Chondrocyte (in vitro differentiated cells): ENCODE measurements at places on chromosomes 6 and 20. TPM values are rescaled to one million over a fixed set of nuclear protein-coding genes. Genes with fewer than 3 reads are reported as not detected.

DNA sequence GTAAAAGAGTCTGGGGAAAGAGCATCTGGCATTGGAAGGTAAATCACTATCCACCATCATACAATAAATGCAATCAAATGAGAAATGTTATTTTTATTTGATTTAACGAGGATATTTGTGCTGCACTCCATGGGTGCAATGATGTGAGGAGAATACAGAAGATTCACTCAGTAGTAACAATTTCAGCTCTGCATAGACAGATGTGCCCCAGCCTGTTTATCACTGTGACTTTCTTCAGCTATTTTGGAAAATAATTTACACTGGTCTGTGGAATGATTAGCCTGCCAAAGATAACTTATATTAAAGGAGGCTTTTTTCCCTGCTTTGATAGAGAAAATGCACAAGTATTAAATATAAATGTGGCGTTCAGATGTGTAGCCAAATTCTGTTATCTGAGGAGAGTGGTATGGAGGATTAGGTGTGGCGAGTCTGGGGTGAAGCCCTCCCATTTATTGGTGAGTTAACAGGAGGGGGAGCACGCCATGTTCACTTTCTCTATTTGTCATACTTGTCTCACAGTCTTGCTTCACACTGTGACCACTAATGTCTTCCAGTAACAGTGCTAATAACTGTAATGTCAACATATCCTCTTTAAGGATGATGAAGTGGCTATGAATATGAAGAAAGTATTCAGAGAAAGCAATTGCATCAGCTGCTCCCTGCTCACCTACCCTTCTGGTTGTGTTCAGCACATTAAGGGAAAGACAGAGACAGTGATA is 645.6 kb downstream of the MMUT start:
- no peak for DNase-seq
- H3K4me1 ChIP-seq: peaks cover 12% of the 10 kb centered on the region
- no peaks in the 10 kb centered on the region for H3K36me3 ChIP-seq
- no peaks in the 10 kb centered on the region for H3K27me3 ChIP-seq

- H3K4me1 ChIP-seq: peaks cover 15% of the 10 kb centered on the region
- peaks cover 2% of the 10 kb centered on the region for H3K27me3 ChIP-seq
- H3K36me3 ChIP-seq: no peaks in the 10 kb centered on the region
- no peak overlapping the region for H3K4me3 ChIP-seq
- H3K27ac ChIP-seq: no peak overlapping the region
These were observed 9.5 kb upstream of the FOXC1 start for GRCh38 chr6:1600063-1600763.

DNA sequence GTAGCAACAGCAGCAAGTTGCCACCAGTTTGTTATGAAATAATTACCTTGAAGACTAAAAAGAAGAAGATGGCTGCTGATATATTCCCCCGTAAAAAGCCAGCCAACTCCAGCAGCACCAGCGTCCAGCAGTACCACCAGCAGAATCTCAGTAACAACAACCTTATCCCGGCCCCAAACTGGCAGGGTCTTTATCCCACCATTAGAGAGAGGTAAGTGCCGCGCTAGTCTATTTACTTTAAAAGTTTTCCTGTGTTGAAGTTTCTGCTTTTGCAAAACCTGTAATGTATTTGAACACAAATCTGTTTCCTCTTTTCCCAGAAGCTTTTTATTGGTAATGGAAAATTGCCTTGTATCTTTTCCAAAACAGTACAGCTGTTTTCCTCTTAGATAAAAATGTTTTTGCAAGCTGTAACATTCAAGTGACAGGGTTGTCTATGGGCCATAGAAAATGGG is 725 bp downstream of the BTBD3 start:
- H3K4me3 ChIP-seq: no peak overlapping the region
- H3K36me3 ChIP-seq: peaks cover 7% of the 10 kb centered on the region
- no peaks in the 10 kb centered on the region for H3K27me3 ChIP-seq
- no peak overlapping the region for H3K27ac ChIP-seq

The DYNLT2 gene
- total RNA-seq: 0.64 to 1.4 TPM (median 0.85 TPM) in 3 replicates

The VGLL2 gene
- total RNA-seq: not detected in 3 replicates
